Adrenal gland (tissue), 19 donors: ENCODE measurements at places on chromosomes 2 and 18. TPM values are rescaled to one million over a fixed set of nuclear protein-coding genes. Genes with fewer than 3 reads are reported as not detected.

DNA sequence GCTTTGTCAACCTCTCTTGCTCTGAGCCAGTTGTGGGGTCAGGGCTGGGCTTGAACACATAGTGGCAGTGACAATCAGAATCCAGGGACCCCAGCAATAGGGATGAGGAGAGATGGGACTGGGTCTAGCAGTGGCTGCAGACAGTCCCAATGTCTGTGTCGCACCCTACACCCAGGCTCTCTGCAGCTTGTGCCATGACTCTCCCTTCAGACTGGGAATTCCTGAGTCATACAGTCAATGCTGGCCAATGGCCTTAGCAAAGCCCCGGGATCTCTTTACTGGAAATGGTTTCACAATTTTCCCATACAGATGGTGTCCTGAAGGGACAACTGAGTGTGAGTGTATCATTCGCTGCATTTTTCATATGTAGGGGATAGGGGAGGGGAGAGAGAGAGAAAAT lies 74.2 kb upstream of the CELF4 start:
- H3K27ac ChIP-seq: no peak overlapping the region
- no peaks in the 10 kb centered on the region for H3K4me1 ChIP-seq
- H3K36me3 ChIP-seq: no peaks in the 10 kb centered on the region
- H3K27me3 ChIP-seq: no peaks in the 10 kb centered on the region
- DNase-seq: no peak

- H3K27ac ChIP-seq: no peak overlapping the region
- H3K27me3 ChIP-seq: no peaks in the 10 kb centered on the region
- H3K4me3 ChIP-seq: no peak overlapping the region
- H3K4me1 ChIP-seq: no peaks in the 10 kb centered on the region
Measured at GRCh38 chr2:201953396-201953795, 80.3 kb upstream of the FZD7 start.

DNA sequence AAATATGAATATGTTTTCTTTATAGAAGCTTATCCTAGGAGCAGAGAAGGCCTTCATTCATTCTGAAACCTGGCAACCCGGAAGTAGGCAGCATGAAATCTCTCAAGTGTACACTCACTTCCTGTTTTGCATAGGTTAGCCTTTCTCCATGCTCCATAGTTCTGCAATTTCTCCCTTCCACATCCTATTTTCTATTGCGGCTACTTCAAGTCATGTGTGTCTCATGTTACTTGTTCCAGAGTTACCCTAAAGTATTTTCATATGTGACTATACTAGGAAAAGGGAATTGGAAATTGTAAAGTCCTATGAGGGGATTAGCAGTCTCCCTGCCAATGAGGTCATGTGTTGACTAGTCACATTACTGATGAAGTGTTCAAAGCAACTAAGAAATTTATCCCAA lies 320.6 kb downstream of the NCKAP5 start:
- H3K4me3 ChIP-seq: no peak overlapping the region
- DNase-seq: no peak
- no peak overlapping the region for H3K27ac ChIP-seq
- H3K4me1 ChIP-seq: no peaks in the 10 kb centered on the region
- no peaks in the 10 kb centered on the region for H3K27me3 ChIP-seq

DNA sequence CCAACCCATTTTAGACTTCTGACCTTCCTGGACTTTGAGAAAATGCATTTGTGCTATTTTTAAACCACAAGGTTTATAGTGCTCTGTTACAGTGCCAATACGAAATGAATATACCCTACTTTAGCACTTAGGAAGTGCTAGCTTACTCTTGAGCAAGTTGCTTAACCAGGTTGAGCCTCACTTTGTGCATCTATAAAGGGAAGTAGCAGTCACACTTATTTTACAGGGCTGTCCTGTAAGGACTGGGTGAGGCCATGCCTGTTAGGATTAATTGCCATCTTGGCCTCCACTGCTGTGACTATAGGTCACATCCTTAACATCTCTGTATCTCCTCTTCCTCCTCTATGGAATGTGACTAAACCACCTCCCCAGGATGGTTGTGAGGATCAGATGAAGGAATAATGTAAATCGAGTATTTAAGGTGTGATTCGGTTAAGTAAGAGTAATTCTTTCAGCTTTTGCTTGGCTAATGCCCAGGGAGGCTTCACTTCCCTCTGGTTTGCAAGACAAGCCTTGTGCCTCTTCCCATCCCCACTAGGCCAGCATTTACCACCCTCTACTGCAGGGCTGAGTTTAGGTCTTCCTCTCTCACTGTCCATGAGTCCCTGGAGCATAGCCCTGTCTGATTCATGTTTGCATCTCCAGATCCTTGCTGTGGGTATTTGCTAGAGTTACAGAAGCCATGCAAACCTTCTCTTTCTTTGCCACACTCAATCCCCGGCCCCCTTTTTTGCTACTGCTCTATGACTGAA lies 341.2 kb downstream of the ZNF521 start:
- no peaks in the 10 kb centered on the region for H3K27me3 ChIP-seq
- no peak overlapping the region for H3K27ac ChIP-seq
- no peak overlapping the region for H3K4me3 ChIP-seq
- no peak for DNase-seq
- no peaks in the 10 kb centered on the region for H3K4me1 ChIP-seq

DNA sequence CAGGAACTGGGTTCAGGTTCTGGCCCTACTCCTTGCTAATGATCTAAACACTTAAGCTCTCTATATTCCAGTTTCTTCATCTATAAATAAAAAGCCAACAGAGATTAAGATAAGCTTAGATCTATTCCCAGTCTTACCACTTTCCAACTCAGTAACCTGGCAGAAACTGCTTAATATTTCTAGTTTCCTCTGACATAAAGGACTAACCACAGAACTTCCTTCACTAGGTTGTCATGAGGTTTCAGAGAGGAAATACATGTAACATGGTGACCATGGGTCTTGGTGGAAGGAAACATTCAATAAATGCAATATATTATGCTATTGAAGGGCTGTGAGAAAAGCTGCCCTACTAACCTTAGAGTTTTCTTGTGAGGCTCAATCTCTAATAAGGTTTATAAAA lies 114.4 kb upstream of the PDE1A start:
- no peaks in the 10 kb centered on the region for H3K36me3 ChIP-seq
- DNase-seq: no peak
- H3K27me3 ChIP-seq: no peaks in the 10 kb centered on the region
- no peak overlapping the region for H3K4me3 ChIP-seq
- no peak overlapping the region for H3K27ac ChIP-seq
- H3K4me1 ChIP-seq: no peaks in the 10 kb centered on the region

DNA sequence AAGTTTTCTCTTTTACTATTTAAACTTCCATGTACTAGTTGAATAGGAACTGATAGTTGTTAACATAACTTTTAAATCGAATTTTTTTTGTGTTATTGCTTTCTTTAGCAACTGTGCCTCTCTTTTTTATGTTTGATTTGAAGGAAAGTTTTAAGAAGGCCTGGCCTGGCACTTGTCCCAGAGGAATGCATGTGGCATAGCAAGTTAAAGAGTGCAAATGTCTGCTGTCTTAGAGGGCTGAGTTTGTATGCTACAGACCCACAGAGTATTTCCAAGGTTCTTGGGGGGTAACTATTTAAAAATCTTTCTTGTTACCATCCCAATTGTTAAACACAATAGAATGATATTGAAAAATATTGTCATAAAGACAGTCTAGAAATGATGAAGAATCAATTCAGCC lies 47.0 kb downstream of the MTCL1 start:
- H3K27ac ChIP-seq: no peak overlapping the region
- no peak for DNase-seq
- H3K27me3 ChIP-seq: no peaks in the 10 kb centered on the region
- H3K4me3 ChIP-seq: no peak overlapping the region

The ERFE gene
- not detected for total RNA-seq

The FSHR gene
- not detected for total RNA-seq

The GNAL gene
- total RNA-seq: 2.4 TPM

The IL18RAP gene
- 0.94 TPM for total RNA-seq
